ENCODE measurements at places on chromosomes 7 and 10.

DNA sequence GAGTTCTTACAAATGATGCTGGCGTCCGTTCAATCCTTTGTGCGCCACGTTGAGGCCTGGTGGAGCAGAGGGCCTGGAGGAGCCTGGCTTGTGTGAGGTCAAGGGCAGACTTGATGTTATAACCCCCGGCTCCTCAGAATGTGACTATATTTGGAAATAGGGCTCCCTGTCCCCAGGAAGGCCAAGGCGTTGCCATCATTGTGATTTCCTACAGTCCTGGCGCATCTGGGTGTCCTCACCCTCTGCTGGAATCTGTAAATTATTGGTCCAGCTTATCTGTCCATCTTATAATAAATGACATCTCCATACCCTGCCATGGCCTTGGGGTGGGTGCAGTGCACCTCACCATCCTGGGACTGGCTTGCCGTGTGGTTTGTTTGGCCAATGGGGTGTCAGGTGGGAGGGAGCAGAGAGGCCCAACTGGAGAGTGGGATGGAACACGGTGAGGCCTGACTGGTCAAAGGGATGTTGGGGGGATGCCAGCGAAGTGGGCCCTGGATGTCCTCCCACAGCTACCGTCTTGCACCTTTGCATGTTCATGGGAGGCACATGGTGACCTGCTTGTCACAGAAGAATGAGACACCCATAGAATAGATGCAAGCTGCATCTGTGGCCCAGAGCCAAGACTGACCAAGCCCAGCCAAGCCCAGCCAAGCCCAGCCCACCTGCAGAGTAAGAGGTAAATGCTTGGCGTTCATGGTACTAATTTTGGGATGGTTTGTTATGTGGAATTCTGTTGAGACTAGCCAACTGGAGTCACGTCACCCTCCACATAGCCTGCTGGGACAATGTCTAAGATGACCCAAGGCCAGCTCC lies 11.1 kb upstream of the LRRC27 start:
- DNase-seq = no peak

DNA sequence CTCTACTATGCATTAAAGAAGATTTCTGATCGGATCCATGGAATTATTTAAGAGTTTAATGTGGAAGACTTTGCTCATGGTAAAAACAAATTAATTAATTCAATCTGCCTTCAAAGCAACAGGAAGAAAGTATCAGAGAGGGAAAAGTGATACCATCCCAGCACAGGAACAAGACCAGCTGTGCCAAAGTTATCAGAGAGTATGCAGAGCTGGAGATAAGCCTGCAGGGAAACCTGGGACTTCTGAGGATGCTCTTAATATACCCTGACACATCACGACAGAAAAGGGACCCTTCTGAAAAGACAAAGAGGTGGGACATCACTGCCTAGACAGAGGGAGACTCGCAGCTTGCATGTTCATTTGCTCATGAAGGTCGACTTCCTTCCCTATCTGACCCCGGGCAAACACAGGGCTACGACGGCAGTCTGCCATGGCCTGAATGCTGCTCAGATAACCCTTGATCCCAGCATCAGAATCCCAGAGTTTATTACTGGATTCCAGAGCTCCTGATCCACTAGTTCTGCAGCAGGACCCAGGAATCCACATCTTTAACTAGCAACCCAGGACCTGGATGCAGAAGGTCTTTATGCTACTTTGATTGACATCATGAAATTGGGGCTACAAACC lies 29.5 kb downstream of the FAM171A1 start:
- no peak for DNase-seq

GRCh38 chr7:5500056-5500776 lies 76.6 kb upstream of the TNRC18 start:
- no peak for DNase-seq

DNA sequence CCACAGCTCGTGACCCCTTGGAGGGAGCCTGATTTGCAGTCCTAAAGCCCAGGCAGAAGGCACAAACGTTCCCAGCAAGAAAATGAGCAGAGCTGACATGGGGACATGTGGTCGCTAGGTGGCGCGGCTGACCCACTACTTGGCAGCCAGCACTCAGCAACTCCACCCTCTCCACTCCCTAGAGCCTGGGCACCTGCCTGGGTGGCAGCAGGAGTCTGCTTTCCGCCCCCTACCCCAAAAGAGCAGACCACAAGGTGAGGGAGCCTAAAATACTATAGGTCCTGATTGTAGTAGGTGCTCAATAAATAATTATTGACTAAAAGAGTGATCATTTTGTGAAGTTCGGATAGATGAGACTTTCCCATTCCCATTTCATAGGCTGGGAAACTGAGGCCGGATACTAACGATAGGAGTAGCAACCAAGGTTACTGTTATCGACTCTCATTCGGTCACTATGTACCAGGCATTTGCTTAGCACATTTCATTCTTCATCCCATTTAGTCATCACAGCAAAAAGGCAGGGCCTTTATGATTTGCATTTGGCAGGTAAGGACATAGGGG lies 57.4 kb downstream of the NEUROG3 start:
- peak; percentile 35 for DNase-seq

DNA sequence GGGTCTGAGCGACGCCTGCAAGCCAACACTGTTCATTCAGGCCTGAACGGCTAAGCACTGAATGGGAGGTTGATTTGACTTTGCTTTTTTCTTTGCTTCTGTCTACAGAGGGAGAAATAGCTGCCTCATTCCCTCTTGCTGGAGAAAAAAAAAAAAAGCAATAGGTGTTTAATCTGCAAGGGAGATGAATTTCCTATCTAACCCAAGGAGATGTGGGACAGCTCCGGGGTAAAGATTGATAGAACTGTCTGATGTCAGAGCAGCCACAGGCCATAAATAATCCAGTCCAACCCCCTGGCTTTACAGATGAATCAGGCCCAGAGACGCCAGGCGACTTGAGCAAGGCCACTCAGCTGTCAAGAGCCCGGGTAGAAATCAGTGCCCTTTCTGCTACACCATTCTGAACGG lies 168.0 kb downstream of the ARHGAP12 start:
- no peak for DNase-seq

GRCh38 chr10:21499701-21500577 lies 25.5 kb downstream of the SKIDA1 start:
- DNase-seq = no peak

- no peak for DNase-seq
Measured at GRCh38 chr10:14573666-14574261, 200.9 kb downstream of the FAM107B start.

DNA sequence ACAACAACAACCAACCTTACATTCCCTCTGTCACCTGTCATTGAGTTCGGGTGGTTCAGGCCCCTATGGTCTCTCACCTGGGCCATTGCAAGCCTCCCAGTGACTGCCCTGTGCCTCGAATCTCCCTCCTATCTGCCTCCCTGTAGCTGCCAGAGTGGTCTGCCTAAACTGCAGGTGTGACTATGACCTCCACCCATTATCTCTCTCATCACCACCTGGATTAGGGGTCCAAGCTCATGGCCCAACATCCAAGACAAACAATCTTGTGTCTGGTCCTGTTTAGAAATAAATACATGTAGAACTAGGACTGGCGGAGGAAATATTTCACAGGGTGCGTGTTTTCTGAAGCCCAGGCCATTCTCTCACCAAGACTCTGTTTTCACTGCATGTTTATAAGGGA lies 146.6 kb downstream of the HERPUD2 start:
- DNase-seq = no peak

- DNase-seq = no peak
Measured at GRCh38 chr10:44416021-44416771, 31.3 kb upstream of the CXCL12 start.

DNA sequence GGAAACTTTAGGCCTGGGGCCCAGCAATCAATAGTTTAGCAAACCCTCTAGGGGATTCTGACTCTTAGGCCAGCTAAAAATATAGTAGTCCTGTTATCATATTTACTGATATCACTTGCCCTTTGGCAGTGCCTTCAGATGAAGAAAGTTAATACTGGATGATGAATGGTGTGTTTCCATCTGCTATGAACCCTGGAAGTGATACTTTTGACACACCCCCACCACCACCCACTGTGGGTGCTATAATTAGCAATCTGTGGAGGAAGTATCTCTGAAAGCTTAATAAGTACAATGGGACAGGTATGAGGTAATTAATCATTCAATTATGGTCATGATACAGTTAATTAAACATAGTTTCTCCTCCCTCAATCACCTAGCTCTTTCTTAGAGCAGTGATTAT lies 90.4 kb upstream of the LRRTM3 start:
- no peak for DNase-seq

DNA sequence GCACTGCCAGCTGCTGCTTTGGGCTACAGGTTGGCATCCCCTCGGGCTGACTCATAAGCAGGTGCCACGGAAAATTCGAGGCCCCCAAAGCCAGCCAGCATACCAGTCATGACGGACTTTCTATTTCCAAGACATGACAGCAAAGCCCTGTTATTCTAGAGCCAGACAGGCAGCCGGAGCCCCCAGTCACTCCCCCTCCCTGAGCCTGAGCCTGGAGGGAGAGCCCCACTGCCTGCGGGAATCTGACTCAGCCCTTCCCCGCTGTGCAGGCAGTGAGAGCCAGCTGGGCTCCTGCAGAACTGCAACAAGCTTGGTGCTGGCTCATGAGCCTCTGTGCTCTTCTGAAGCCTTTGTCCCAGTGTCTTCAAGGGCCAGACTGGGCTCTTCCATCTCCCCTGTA lies 15.8 kb downstream of the BTBD16 start:
- DNase-seq = peak; percentile 60

DNA sequence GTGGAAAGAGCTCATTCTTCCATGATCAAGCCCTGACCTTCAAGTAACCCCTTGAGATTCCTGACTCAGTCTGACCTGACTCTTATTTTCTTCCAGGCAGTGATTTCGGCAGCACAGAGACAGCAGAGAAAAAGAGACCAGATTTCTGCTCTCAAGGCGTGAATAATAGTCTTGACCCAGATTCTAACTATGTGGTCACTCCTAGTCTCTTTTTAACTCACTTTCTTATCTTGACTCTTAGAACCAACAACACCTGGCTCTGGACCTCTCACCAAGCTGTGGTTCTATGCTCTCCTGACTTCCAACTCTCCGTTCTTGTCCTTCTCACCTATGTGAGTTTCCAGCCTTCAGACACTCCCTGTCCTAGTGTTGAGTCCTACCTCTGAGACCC lies 36.9 kb upstream of the KDM7A start:
- DNase-seq = no peak

DNA sequence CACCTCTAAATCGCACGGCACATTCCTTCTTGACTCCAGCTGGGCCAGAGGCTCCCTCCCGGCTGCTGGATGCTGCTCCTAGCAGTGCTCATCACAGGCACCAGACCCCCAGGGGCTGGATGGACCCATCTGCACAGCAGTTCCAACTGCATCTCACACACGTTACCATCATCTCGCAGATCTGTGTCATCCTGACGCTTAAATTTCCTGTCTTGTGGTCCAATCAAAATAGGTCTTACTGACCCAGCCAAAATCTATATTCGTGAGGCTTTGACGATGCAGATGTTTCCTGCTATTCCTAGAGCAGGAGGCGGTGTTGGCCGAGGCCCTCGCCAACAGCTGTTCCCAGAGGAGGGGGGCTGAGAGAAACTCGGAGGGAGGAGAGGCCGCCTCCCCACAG lies 108.0 kb downstream of the MKI67 start:
- DNase-seq = no peak

DNA sequence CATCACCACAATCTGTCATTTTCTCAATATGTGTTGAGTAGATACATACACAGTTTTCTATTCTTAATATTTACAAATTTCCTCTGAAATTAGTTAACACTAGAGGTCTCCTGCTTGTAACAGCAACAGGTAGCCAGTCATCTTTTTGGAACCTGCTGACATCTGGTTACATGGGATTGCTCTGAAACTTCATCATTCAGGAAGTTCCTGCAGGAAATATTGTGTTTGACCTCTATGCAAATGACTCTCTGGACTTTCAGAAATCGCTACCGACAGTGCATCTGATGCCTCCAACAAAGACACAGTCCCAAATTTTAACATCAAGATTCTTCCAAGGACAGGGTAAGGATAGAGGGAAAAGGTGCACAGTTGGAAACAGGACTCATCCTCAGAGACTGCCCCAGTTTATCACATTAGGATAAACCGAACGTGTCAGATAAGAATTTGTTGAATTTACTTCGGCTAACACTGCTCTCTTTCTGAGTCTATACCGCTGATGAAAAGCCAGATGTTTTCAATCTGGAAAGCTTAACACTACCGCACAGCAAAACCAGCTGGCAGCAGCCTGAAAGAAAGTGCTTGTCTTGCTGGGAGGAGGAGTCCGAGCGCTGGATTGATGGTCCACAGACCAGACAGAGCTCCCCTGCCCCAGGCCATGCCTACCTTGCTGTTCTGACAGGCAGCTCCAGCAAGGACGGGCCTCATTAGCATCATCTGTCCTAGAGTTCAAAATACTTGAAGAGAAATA lies 633.4 kb downstream of the PARD3 start:
- no peak for DNase-seq

- DNase-seq = no peak
Measured at GRCh38 chr7:111081546-111082267, 9.2 kb upstream of the LRRN3 start.

DNA sequence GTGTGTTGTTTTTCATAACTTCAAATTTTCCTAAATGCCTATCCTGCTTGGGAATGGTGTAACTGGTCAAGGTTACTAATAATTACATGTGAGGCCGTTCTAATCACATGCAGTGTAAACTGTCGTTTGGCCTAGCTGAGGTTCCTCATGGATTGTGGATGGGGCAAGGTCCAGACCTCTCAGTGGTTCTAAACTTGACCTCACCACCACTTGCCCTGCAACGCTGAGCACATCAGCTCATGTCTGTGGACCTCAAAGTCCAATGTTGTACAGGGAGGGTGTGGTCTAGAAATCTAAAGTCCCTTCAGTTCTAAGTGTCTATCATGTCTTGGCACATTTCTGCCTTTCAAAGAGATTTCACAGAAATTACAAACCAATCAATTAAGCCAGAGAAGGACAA lies 15.6 kb downstream of the RBP3 start:
- DNase-seq = no peak

DNA sequence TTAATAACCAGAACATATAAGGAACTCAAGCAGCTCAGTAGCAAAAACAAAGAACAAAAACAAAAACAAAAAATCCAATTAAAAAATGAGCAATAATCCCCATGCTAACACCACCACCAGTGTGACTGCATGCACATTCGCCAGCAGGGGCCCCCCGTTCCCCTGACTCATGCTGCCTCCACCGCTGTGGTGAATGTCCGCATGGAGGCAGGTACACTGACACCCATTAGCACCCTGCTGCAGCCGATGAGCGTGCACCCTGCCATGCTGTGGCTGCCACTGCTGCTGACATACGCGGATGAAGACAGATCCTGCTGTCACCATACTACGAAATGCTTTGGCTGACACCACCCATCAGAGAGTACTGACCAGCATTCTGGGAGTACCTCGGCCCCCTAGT lies 321.6 kb upstream of the LRRTM3 start:
- no peak for DNase-seq

Data from hippocampal formation (tissue), 2 donors.